ENCODE measurements at places on chromosomes 7 and 10. TPM values are rescaled to one million over a fixed set of nuclear protein-coding genes. Genes with fewer than 3 reads are reported as not detected.

INHBA gene
- total RNA-seq: 0.59 TPM

CALML5 gene
- 31.0 TPM for total RNA-seq

DNA sequence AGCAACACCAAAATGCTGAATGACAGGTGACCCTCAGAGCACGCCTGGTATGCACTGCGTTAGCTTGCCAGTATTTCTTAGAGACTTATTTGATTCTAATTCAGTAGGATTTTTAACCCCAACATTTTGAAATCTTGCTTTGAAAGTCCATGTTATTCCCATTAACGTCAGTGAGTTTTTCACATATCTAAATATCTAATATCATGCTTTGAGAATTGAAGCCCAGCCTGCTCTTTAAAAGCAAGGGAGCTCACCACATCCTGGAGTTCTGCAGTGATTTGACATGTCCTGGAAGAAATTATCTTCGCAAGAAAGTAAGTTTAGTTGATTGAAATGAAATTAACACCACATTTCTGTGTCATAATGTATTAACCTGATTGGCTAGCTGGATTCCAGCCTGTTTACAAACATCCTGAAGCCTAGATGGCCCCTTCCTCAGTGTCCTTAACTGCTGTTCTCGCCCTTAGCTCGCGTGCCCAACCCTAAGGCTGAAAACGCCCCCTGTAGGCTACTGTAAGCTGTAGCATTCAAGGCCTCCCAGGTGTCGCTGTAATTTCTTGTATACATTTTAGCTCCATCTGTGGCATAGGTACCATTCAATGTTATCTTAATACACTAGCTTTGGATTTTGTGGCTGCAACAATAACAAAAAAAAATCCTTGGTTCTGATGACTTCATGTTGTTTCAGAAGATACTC is 191.5 kb downstream of the MGMT start:
- no peak for DNase-seq

GRCh38 chr10:76492678-76493472 is 1061.5 kb downstream of the LRMDA start:
- no peak for DNase-seq

GRCh38 chr10:53003094-53003493 is 230.5 kb upstream of the MBL2 start:
- DNase-seq: no peak

- no peak for DNase-seq
These were observed 91.8 kb upstream of the KMT2C start for GRCh38 chr7:152527610-152528032.

DNA sequence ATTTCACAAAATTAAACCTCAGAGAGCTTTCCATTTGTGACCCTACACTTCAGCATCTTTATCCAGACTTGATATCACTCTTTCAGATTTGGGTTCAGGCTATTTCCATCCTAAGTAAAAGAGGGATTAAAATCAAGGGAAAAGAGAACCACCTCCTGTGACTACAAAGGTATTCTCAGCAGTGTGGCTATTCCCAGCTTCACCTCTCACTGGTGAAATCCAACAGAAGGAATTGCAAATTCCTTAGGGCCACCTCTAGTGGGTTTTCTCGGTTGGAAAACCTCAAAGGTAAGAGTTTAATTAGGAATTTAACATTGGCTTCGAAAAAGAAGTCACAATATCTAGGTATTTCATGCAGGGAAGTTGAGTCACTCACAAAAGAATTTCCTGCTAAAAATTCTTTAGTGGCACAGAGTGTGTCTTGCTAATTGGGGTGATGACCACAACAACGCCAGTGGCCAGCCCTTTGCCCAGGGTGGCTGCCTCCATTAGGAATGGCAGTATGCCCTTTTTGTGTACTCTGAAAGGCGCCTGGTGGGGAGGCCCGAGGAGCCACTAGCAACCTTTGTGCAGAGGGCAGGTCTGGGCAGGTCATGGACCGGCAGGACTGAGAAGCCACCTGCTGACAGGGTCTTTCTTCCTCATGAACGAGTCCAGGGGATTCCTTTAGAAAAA is 52.2 kb downstream of the SEM1 start:
- DNase-seq: no peak

All from breast epithelium (tissue), 4 donors.